ENCODE measurements at places on chromosomes 5 and 9. TPM values are rescaled to one million over a fixed set of nuclear protein-coding genes. Genes with fewer than 3 reads are reported as not detected.

The ADRA1B gene
- 13.1 TPM for total RNA-seq

The FBP2 gene
- not detected for total RNA-seq

DNA sequence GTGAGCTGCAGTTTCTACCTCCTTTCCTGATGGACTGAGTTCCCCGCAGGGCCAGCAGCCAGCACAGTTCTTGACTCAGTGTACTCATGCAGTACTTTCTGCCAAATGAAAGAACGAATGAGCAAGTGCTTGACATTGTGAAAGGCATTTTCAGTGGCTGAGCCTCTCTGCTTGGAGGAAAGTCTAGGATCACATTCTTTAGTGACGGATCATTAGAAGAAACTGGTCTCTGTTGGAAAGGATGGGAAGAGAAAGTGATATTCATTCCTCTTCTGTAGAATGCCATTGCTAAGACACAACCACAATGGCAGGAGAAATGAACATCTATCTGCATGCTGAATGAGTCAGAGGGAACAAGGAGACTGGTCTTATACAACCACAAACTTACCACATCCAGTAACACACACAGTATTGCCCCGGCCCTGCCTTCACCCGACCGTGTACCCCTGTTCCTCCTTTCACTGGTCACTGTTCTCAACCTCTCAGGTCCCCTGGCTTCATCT, 206.9 kb downstream of the CRB2 start:
- no peak for DNase-seq

GRCh38 chr5:15393146-15393545, 106.8 kb upstream of the FBXL7 start:
- no peak for DNase-seq

DNA sequence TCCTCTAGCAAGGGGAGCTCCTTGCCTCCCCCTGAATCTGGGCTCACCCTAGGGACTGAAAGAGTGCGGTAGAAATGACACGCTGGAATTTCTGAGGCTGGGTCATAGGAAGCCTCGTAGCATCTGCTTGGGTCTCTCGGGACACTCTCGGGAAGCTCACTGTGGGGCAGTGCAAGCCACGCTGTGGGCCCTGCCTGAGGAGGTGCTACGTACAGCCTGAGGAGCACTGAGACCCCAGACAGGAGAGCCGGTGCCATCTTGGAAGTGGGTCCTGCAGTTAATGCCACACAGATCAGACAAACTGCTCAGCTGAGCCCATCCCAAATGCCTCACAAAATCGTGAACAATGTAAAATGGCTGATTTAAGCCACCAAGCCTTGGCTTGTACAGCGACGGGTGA, 1.8 kb downstream of the MRPL36 start:
- no peak for DNase-seq
